Body of pancreas (tissue), 4 donors: ENCODE measurements at places on chromosomes 2 and 18.

DNA sequence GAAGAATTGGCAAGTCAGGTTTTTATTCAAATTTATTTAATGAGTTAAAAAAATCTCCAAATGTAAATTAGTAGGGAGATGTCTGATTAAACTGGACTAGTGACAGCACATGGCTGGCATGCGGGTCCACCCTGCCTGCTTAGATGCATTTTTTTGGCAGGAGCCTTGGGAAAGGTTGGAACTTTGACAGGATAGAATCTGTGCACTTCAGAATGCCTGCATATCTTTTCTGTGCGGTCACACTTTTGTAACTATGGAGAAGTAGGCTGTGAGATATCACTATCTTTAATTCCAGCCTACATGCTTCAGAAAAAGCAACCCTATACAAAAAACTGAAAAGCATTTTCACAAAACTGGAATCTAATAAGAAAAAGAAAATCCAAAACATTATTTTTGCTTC lies 317.8 kb downstream of the MBD2 start:
- no peak for DNase-seq

- DNase-seq, result peak; percentile 22
These were observed 8.6 kb upstream of the SOCS6 start for GRCh38 chr18:70280007-70280925.

- DNase-seq, result no peak
These were observed 5.1 kb upstream of the ASIC4 start for GRCh38 chr2:219508971-219509779.

DNA sequence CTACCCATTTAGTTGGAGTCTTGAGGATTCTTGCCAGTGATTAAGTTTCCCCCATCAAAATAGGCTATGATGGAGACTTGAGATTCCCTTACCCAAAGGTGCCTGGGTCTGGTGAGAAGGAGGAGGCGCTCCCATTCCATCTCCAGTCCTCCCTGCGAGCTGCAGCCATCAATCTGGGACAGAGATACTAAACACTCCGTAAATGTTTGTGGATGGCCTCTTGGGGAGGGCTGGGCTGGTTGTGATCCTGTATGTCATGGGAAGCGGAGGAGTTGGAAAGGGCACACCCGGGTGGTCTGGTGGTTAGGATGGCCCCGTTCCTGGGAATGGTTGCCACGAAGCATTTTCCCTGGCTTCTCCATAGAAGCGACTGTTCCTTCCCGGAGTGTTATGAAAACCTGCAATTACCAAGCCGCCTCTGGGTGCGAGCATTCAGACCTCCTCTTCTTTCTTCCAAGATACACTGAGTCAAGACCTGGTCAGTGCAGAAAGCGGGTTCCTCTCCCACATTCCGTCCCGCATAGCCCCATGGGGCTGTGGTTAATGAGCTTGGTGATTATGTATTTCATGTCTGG lies 196.9 kb downstream of the CTIF start:
- no peak for DNase-seq

DNA sequence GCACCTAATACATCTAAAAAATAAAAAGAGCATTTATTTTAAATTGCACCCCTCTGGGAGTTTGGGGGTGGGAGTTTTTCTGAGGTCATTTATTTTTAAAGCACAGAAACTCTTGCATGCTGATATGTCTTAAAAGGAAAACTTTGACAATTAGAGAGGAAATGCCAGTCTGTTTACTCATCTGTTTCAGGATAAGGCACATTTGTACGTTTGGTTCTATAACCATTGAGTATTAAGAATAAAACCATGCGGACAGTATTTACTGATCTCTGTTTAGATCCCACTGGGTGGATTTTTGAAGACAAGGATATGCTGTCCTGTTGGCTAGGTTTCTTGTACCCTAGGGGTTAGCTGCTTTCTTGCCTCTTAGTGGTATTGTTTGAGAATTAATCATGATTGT lies 122.9 kb downstream of the TANC1 start:
- no peak for DNase-seq

DNA sequence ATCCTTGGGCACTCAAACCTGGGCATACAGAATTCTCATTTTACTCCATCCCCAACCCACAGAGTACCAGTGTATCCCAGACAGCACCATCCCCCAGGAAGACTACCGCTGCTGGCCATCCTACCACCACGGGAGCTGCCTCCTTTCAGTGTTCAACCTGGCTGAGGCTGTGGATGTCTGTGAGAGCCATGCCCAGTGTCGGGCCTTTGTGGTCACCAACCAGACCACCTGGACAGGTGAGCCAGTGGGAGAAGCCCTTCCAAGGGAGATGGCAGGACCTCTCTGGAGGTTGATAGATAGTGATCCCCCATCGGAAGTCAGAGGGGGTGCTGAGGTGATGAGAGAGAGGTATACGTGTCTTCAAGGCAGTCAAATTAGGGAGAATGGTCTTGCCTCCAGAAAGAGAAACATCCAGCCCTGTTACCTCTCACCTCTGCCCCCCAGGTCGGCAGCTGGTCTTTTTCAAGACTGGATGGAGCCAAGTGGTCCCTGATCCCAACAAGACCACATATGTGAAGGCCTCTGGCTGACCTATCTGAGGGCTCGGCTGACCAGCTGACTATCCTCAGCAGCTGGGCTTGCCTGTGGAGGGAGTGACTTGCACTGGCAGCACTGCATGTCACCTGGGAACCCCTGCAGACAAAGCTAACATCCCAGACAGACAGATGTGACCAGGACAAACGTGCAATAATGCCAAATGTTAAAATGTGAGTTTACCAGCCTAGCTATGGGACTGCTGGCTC lies 9.5 kb downstream of the PKDCC start:
- DNase-seq, result no peak

DNA sequence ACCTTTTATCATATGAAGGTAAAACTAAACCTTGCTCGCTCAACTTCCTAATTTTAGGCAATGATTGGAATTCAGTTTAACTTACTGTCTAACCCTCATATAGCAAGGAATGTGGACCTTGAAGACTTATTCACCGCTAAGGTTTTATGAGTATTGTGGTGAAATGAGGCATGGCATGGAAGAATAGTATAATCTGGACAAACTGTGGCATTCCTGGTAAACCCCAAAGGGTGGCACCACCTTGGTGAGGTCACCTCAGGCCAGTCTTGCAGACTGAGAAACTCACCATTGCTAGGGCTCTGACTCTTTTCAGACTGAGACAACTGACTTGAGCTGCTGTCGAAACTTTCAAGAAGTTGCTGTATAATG lies 51.1 kb upstream of the EHBP1 start:
- DNase-seq, result no peak
